CD4-positive, CD25-positive, alpha-beta regulatory T cell (primary cell): ENCODE measurements at places on chromosomes 3 and 15. TPM values are rescaled to one million over a fixed set of nuclear protein-coding genes. Genes with fewer than 3 reads are reported as not detected.

The TRPM1 gene
- not detected for polyA plus RNA-seq

The CD96 gene
- 149 TPM for polyA plus RNA-seq

The MUSTN1 gene
- polyA plus RNA-seq = not detected

The PPCDC gene
- polyA plus RNA-seq = 12.3 TPM

The GRM7 gene
- polyA plus RNA-seq = not detected
